CD4-positive, alpha-beta T cell treated with Interleukin-17A for 4 hours (primary cell): ENCODE measurements at places on chromosomes 5 and 9.
A peak's percentile ranks its signal among the peaks of the same experiment; 100 is the strongest.

- peak; percentile 43 for DNase-seq
These were observed 536 bp upstream of the COMMD10 start for GRCh38 chr5:116084287-116084691.

- DNase-seq = no peak
These were observed 133.1 kb downstream of the ADAMTS12 start for GRCh38 chr5:33758737-33759136.

DNA sequence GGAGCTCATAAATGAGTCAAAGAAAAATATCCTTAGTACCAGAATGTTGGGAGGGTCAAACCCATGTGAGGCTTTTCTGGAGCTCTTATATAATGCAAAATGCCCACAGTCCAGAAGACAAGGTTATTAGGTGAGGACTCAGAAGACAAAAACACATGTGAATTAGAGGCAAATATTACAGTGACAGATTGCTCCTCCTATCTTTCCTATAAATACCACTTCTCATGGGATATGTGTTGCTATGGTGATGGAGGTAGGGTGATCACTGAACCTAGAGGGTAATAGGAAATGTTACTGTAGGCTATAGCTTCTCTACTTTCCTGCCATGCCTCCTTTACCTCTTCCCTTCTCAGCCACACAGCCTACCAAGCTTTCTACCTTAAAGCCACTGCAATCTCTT lies 264.6 kb downstream of the SEC61B start:
- DNase-seq = no peak

- no peak for DNase-seq
These were observed 187.6 kb upstream of the DMRT1 start for GRCh38 chr9:653856-654387.

DNA sequence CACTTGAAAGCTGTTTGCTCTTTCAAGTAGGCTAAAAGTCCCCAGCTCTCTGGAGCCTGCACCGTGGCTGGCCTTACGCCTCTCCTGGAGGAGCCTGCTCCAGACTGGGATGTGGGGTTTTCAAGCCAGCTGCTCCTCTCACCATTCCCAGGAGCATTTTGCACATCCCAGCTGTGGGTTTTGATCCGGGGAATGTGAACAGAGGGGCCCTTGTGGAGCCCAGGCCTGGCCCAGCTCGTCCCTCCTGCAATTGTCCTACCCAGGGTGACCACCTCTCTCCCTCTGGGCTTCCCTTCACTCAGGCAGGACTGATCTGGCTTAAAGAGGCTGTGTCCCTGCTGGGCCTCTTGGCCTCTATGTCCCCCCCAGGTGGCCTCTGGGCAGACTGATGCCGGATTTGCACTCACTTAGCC lies 32.5 kb upstream of the TIFAB start:
- no peak for DNase-seq
